ENCODE measurements at places on chromosomes 7 and 10.
A peak's percentile ranks its signal among the peaks of the same experiment; 100 is the strongest.

GRCh38 chr7:78970440-78970916 lies 483.0 kb downstream of the MAGI2 start:
- DNase-seq = no peak

DNA sequence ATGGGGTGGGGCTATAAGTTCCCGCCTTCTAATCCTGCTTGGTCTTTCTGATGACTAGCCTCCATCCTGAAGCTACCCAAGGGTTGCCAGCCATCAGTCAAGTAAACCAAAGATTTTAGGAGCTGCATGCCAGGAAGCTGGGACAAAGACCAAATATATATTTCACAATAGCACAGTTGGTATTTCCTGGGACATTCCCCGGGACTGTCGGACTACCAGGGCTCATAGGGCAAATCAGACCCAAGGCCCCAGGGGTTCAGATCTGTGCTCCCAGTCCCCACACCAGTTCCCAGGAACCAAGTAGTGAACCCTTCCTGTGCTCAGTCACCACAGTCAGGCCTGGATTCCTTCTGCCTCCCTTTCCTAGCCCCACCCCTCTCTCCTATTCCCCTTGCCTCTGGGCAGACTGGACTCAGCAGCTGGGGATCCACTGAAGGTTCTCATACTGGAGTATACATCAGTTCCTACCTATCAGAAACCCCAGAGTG lies 5.7 kb upstream of the CXCL12 start:
- no peak for DNase-seq

- no peak for DNase-seq
Measured at GRCh38 chr7:49767719-49768118, 5.7 kb upstream of the VWC2 start.

DNA sequence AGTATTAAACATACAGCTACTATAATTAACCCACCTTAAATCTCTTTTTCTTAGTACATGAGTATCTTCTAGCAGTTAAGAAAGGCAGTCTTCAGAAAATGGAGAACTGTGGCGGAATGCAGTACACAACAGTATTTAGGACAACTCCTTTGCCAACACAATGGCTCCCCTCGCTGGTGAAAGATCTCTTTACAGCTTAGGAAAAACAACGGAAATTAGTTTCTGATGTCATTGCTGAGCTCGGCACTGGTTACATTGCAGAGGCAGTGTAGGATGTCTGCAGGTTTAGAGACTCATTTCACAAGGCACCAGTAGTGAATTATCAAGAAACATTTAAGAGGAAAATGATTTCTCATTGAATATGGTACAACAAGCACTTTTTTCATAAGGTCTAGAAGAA lies 43.4 kb downstream of the GLRX3 start:
- peak; percentile 80 for DNase-seq

GRCh38 chr10:45000752-45001380 lies at the start of gene ZNF22:
Gene ZNF22, plus strand, starts transcription at chr10:45000923. Its CDS starts 2,446 bp downstream, at chr10:45003369.
- peak; percentile 92 for DNase-seq

GRCh38 chr10:100816671-100817070 lies 71.3 kb downstream of the PAX2 start:
- no peak for DNase-seq

GRCh38 chr7:46189255-46189790 lies 268.3 kb upstream of the IGFBP3 start:
- no peak for DNase-seq

- DNase-seq = no peak
Measured at GRCh38 chr7:41917-42565, 150.3 kb upstream of the FAM20C start.

GRCh38 chr7:129225206-129225930 lies 538 bp downstream of the AHCYL2 start:
- peak; percentile 78 for DNase-seq

DNA sequence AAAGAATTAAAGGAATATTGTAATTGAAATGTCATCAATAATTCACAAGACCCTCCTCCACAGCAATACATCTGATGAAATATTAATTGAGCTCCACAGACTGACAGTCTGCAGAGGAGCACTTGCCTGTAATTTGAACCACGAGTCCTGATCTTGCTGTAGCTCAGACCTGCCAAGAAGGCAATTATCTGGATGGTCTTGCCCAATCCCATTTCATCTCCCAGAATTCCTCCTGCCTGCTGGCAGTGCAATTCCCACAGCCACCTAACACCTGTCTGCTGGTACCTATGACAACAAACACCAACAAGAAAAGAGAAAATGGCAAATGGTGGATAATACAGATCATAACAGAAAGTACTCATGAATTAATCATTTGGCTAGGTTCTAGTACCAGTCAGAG lies 38.5 kb downstream of the ERCC6 start:
- DNase-seq = no peak
